ENCODE measurements at places on chromosomes 7 and 10.

GRCh38 chr10:100670828-100671479, 74.4 kb upstream of the PAX2 start:
- no peak for DNase-seq

- DNase-seq: no peak
Observed at GRCh38 chr10:103470761-103471653, 8.0 kb downstream of the CALHM3 start.

DNA sequence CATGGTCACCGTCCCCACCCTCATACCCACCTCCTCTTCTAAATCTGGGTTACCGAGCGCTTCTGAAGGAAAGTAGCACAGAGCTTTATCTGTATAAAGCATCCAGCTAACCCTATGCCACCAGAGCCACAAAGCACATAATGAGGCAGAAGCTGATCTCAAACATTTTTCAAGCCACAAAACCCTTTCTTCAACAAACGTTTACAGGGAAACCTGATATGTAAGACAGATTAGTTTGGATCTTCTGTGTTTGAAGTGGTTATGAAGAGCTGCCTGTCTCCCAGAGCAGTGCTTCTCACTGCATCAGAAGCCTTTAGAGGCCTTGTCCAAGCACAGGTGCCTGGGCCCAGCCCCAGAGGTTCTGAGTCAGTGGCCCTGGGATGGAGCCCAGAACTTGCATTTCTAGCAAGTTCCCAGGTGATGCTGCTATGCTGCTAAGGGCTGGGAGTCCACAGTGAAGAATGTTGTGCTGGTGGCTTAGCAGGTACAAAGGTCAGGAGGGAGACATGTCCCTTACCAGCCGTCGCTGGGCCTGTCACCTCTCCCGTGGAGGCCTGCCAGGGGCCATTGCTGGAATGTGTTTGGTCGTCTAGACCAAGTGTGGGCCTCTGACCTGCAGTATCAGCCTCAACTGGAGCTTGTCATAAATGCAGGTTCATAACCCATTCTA, 90.4 kb downstream of the TAF3 start:
- DNase-seq: no peak

DNA sequence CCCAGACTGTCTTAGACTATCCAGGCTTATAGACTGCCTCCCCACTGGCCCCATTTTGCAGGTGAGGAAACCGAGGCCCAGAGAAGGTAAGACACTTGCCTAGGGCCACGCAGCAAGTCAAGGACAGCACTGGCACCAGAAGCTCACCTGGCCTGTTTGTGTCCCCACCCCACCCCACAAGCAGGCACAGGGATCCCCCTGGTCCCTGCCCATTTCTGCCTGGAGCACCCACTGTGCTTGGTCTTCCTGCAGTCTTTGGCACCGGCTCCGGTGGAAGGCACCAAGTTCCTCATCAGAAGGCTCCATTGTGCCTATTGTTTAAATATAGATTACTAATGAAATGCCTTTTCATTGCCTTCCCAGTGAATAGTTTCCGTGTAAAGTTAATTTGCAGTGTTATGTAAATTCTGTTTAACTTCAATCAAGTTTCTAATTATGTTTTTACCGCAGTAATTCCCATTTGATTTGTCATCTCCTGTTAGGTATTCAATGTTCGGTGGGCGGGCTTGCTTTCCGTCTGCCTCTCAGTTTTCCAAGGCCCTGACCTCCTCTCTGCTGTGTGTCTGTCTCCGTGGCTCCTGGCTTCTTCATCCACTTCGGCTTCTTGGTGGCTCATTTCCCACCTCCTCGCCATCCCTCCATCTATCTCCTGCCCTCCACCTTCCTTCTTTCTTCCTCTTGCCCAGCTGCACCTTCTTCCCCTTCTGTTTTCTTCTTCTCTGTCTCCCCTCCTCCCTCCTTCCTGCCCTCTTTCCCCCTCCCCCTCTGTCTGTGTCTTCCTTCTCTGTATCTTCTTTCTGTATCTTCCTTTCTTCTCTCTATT, 75.8 kb downstream of the ZMIZ1 start:
- DNase-seq: no peak

DNA sequence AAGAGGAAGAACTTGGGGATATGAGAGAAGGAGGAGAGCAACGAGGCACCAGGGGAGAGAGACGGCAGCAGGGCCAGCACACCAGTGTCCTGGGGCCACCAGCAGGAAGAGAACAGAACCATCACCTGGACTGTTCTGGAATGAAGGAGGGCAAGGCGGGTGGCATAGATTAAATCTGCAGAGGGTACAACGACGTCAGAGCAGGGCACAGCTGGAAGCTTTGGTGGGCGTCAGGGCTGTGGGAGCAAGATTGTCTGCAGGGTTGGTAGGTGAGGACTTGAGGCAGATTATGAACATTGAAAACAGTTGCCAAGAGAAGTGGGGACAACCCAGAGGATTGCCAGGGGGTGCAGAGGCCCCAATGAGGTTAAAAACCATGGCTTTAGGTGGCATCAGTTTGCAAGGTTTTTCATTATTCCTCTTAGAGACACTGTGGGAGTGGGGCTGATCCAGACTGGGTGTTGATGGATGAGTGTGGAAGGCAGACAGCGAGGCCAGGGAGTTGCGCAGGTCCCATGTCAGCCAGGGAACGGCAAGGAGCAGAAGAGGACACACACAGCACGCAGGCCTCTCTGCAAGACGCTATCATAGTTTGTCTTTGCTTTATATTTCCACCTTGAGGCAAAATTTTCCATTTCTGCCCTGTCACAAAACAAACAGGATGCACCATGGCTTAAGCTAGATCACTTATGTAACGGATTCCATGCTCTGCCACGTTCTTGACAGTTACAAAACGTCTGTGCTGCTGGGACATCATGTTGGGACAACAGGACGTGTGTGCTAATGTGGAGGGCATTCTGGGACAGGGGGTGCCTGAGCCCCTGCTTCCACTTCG, 52.5 kb upstream of the LEP start:
- no peak for DNase-seq

GRCh38 chr10:73648975-73649829, 6.6 kb downstream of the SYNPO2L start:
- DNase-seq: no peak

DNA sequence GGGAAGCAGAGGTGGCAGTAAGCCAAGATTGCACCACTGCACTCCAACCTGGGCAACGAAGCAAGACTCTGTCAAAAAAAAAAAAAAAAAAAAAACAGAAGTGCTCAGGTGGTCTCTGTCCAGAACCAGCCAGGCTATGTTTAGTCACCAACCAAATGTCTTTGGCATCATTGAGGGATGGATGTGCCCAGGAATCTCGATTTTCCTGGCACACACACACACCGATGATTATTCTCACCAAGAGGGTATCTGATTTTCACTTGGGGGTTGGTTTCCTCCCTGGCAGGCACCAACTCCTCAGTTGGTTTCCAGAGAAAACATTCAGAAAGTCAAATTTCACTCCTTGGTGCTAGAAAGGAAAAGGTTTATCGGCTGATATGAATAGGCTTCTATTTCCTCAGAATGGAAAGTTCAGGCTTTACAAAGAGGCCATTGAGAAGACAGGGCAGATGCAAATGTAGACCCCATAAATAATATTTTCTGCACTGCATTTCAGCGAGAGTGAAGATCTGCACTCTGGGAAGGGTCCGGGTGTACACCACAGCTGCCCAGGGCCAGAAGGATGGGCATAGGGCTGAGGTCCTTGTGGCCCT, 154.8 kb downstream of the TNS3 start:
- DNase-seq: no peak

DNA sequence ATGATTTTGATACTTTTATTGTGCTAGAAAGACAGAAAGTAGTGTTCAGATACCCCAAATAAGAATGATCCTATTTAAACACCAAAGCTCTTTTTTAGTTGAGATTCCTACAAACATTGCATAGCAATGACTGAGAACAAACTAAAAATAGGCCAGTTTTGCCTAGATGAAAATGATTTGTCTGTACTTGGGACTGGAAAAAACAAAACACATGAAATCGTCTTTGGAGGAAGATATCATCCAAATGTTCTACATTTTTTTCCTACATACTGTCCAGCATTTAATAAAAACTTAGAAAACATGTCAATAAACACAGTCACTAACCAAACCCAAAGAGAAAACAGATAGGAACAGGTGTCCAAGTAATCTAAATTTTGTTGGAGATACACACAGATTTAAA, 111.6 kb upstream of the MEOX2 start:
- DNase-seq: no peak

DNA sequence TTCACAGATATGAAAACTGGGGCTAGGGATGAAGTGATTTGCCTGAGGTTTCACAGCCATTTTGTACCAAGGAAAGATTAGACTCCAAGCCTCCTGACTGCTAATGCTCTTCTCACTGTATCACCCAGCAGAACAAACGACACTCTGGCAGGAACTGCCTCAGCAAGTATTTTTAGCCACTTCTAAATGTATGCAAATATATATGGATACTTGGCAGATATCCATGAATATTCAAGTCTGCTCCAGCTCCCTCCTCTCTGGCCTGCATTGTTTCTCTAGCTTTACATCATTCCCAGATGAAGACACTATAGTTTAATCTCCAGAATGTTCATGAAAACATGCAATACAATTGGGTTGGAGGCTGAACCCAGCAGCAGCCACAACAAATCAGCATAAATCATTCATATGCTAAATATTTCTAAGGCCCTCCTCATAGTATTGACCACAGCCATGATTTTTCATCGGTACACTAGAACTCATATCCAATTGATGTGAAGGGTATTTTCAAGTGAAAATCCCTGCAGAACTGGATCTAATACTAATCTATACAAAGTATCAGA, 65.5 kb downstream of the HPSE2 start:
- no peak for DNase-seq

DNA sequence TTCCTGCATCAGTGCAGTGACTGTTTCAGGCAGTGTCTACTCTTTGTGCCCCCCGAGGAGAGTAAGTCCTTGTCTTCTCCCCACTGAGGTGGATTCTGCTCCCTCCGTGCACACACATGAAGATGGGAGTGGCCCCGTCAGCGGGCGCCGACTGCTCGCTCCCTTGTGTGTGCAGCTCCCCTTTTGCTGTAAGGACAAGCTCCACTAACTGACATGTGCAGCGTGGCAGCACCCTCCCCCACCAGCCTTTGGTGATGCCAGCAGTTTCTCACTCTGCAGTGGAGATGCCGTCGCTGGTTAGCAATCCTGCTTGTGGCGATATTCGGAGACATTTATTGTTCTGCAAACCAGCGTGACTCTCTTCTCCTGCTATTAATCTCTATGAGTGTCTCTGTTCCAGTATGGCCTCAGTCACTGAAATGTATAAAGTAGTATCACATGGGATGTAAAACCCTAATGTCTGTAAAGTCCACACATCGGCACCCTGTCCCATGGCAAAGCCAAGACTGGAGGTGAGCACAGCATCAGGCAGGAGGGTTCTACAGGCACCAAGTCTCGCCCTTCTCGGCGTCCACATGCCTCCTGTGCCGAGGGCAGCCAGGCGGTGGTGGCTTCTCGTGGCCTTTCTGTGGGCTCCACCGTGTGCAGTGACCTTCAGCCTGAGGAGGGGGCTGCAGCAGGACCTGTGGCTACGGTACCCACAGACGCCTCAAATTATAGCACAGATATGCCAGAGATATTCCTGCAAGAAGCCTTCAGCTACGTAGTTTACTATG, 202.7 kb downstream of the EBF3 start:
- no peak for DNase-seq

DNA sequence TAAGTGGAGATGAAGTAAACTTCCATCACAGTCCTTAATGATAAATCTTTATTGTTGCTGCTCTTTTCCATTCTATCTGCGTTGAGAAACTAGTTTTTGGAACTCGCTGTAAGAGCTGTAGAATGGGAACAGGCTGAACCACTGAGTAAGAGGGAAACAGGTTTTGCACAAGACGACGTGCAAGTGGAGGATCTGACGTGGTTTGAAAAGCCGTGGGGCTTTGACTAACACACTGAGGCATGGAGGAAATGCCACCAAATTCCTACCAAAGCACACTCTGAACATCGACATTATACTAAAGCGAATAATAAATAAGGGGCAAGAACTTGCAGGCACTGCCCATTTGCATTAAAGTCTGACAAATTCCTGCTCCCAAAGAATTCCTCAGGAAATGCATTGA, 160.6 kb downstream of the KLF6 start:
- no peak for DNase-seq

DNA sequence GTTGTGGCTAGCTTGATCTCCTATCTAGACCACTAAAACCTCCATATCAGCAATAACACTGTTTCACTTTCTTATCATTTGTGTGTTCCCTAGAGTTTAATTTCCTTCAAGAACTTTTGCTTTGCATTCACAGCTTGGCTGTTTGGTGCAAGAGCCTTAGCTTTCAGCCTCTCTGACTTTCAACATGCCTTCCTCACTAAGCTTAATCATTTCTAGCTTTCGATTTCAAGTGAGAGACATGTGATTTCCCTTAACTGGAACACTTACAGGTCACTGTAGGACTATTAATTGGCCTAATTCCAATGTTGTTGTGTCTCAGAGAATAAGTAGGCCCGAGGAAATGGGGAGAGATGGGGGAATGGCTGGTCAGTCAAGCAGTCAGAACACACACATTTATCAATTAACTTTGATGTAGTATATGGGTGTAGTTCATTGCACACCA, 10.6 kb upstream of the BPGM start:
- DNase-seq: no peak

- no peak for DNase-seq
Observed at GRCh38 chr10:104416-104815, 30.8 kb upstream of the ZMYND11 start.

- no peak for DNase-seq
Observed at GRCh38 chr10:20709708-20710107, 187.4 kb downstream of the NEBL start.

GRCh38 chr10:18699849-18700840, 40.9 kb downstream of the ARL5B start:
- no peak for DNase-seq

GRCh38 chr10:90575125-90575524, 282.7 kb downstream of the HTR7 start:
- no peak for DNase-seq

DNA sequence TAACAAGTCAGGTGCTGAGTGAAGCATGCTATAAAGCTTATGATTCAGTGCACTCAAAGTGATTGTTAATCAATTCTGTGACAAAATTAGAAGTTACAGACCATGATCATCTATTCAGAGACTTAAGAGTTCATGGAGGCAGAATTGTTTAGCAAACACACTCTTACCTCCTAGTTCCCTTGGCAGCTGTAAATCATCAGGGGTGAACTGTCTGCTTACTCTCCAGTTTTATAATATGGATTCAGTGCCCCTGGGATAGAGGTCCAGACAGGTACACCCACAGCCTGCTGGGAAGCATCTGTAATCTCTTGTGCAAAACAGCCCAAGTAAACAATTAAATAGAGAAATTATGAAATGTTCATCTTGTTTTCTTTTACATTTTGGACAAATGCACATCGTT, 835.0 kb upstream of the COBL start:
- no peak for DNase-seq

- DNase-seq: no peak
Observed at GRCh38 chr10:58851606-58852005, 324.8 kb upstream of the PHYHIPL start.

- DNase-seq: no peak
Observed at GRCh38 chr7:155423337-155424285, 34.3 kb upstream of the EN2 start.
